SK-N-SH treated with all-trans-retinoic acid at 6 μM for 48 hours (cell line): ENCODE measurements at places on chromosomes 16 and 17.

DNA sequence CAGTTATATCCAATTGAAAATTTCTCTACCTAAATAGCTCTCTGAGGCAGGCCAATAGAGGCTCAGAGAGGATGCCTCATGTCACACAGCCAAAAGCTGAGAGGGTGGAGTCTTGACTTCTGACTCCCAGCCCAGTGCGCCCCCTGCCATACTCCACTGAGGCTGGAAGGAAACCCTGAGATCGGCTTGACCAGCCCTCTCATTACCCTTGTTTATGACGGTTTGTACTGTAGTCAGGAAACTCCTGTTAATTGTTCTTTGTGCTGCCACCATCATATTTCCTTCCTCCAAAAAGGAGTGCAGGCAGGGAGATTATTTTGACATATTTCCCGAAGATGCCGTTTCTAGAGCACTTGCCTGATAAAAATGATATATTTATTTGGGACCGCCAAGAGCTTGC, 107.9 kb downstream of the AIPL1 start:
- no peak for ATAC-seq

DNA sequence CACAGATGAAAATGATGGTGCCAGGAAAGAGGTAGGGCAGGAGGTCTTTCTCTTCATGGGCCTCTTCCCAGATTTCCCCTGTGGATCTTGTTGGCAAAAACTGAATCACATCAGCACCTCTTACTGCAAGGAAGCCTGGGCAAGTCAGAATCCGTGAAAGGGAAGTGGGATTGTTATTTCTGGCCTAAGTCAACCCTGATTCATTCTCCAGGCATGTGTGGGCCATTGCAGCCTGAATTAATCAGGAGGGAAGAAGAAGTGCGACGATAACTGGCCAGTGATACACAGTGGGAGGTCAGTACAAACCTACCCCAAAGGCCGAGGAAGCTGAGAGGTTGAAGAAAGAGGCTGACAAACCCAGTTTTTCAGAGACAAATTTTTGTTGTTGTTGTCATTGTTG, 17.9 kb upstream of the NSMCE1 start:
- ATAC-seq: peak; percentile 94

DNA sequence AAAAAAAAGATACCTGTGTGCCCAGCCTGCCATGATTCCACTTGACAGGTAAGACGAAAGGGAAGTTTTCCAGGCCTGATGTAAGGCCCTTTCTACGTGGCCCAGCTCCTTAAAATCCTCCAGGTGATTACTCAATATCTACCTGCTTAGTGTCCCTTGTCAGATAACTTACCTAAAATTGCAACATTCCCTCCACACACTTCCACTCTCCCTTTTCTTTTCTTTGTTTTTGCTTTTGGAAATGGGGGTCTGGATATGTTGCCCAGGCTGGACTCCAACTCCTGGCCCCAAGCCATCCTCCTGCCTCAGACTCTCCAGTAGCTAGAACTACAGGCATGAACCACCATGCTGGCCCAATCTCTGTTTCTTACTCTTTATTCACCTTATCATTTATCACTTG, 7.2 kb upstream of the PLXDC1 start:
- no peak for ATAC-seq

- ATAC-seq: no peak
Observed at GRCh38 chr16:28204204-28204603, 7.6 kb downstream of the XPO6 start.

- no peak for ATAC-seq
Observed at GRCh38 chr16:61926766-61927165, 109.5 kb downstream of the CDH8 start.

DNA sequence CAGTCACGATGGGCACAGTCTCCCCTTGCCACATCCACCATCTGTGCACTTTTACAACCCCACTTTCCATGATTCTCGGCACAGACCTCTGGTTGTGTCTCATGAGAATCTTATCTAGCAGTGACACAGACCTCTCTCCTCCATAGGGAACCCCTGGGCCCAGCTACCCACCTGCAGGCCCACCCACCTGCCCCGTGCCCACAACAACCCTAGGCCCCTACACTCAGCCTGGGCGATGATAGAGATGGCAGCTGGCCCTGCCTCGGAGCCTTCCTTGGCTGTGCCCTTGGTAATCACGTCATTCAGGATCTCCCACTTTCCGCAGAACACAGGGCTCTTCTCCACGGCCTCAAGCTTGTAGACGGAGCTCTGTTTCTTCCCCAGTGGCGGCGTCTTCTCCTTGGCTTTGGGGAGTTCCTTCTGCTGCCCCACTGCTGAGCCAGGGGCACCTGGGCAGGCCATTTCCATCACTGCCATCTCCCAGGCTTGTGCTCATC, 26.5 kb downstream of the MAP3K14 start:
- ATAC-seq: no peak

DNA sequence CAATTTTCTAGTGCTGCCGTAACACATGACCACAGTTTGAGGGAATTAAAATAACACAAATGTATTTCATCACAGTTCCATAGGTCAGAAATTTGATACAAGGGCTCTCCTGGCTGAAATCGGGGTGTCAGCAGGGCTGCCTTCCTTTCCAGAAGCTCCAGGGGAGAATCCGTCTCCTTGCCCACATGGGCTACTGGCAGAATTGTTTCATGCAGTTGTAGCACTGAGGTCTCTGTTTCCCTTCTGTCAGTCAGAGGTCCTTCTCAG, 20.5 kb downstream of the EIF4A3 start:
- ATAC-seq: no peak

- ATAC-seq: no peak
Observed at GRCh38 chr16:30846649-30847402, 47.1 kb downstream of the BCL7C start.

GRCh38 chr16:11835891-11836649, 15.3 kb downstream of the RSL1D1 start:
- ATAC-seq: peak; percentile 62

DNA sequence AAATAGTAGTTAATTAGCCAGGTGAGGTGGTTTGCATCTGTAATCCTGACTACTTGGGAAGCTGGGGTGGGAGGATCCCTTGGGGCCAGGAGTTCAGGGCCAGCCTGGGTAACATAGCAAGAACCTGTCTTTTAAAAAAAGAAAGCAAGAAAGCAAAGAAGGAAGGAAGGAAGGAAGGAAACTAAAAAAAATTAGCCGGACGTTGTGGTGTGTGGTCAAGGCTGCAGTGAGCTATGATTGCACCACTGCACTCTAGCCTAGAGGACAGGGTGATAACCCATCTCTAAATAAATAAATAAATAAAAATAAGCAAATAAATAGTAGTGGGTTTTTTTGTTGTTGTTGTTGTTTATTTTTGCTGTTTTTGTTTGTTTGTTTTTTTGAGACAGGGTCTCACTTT, 39.3 kb upstream of the MAP2K6 start:
- no peak for ATAC-seq

- no peak for ATAC-seq
Observed at GRCh38 chr17:79167486-79167885, 92.9 kb downstream of the ENGASE start.

GRCh38 chr17:1865252-1866037, 35.6 kb downstream of the RPA1 start:
- ATAC-seq: peak; percentile 63; the same call in 2 of the 3 replicates

DNA sequence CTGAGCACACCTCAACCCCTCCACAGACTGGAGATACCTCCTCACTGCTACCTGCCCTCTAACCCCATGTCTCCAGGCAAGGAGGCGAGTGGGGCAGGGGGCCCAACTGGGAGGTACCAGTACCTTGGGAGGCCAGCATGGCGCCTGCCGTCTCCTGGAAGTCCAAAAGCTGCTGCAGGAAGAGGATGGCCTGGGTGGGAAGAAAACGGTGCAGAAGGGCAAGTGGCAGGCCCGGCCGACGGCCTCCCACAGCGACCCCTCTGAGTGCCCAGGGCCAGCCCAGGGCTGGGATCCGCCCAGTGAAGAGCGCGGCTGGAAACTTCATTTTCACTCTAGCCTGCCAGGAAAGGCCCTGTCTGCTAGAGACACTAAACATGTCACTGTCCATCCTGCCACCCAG, 8.5 kb downstream of the ZACN start:
- no peak for ATAC-seq

- no peak for ATAC-seq
Observed at GRCh38 chr17:47956791-47957590, 692 bp downstream of the PRR15L start.

DNA sequence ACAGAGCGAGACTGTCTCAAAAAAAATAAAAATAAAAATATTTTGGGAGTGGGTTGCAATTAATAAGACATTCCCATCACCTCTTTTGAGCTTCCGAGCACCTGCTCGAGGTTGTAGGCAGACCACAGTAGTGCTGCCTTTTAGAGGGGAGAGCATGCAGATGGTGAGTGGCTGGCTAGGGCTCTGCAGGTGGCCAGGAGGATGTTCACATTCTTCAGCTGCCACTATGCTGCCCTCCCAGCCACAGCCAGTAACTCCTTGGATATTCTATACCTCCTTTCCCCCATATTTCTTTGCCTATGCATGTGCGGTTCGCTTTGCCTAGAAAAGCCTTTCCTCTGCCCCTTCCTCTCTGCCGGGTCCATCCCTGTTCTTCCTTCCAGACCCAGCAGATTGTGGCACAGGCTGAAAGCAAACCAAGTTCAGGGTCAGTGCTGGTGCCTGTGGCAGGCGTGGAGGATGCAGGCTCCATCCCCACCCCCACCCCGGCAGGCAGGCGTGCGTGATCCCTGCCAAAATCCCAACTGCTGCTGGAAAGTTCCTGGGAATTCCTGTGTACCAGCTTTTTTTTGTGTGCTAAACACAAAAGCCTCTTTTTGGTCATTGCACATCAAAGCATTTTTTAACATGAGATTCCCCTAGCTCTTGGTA, 33.8 kb upstream of the CMIP start:
- no peak for ATAC-seq

- ATAC-seq: no peak
Observed at GRCh38 chr16:68612996-68613395, 32.1 kb upstream of the CDH3 start.

GRCh38 chr17:46832945-46833839, 14.7 kb upstream of the WNT3 start:
- ATAC-seq: peak; percentile 77

DNA sequence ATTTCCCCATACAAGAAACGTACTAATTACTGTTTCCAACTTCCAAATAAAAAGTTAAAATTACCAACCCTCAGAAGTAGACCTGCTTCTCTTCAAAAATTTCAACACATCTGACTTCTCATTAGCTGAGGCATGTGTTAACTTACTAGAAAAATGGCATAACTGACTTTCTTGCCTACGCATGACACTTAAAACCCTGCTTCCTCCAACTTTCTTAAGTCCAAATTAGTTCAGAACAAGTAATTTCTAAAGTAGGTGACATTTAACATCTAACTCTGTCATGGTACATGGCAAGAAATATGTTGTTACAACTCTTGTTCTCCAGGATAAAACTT, 6.7 kb downstream of the USP7 start:
- no peak for ATAC-seq

DNA sequence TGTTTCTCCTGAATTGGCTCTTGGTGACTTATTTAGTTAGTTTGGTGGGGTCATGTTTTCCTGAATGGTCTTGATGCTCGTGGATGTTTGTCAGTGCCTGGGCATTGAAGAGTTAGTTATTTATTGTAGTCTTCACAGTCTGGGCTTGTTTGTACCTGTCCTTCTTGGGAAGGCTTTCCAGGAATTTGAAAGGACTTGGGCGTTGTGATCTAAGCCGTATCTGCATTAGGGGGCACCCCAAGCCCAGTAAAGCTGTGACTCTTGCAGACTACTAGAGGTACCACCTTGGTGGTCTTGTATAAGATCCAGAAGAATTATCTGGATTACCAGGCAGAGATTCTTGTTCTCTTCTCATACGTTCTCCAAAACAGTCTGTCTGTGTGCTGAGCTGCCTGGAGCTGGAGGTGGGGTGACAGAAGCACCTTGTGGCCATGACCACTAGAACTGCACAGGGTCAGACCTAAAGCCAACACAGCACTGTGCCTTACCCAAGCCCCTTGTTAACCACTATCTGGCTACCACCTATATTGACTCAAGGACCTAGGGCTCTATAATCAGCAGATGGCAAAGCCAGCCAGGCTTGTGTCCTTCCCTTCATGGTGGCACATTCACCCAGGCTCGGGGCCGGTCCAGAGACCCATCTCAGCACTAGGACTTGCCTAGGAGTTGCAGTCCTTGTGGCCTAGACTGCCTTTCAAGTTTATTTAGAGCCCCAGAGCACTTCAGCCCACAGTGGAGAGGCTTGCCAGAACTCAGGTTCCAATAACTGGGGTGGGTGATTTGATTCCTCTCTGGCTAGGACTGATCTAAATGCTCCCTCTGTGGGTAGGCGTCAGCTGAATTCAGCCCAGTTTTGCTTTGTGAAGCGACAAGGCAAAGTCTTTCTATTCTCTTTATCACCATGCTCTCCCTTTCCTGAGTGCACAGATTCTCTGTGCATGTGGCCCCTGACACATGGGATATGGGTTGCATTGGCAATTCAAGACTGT, 11.0 kb downstream of the RNF135 start:
- no peak for ATAC-seq

DNA sequence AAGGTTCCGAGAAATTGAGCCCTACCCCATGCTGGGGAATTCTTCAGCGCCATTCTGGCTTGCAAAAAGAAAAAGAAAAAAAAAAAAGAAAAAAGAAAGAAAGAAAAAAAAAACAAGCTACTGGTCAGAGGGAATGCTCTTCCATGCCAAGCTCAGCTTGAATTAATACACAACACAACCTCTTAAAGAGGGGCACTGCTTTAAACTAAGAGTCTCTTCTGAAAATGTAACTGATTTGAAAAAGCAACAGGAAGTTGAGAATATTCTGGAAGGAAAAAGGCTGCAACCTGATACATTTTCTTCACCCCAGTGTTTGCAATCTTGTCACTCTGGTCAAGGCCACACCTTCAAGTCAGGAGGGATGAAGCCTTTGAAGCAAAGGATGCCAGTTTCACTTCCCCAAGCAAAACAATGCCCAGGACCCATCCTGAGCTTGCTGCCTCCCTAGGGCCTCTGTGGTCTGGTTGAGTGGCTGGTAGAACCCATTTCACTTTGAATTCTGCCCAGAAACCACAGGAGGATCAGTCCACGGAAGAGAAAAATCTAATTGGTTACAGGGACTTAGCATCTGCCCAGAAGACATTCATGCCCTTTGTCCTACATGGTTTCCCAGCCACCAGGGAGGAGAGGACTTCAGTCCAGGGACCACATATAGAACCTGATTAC, 389.7 kb downstream of the SOX9 start:
- peak; percentile 17; the same call in 1 of the 3 replicates for ATAC-seq

- peak; percentile 49 for ATAC-seq
Observed at GRCh38 chr17:44758414-44759085, at the start of gene ADAM11. TSS of gene ADAM11 (plus strand) at chr17:44758988. CDS start at chr17:44759200, 212 bp downstream.

GRCh38 chr16:13529193-13529982, 390.6 kb upstream of the ERCC4 start:
- no peak for ATAC-seq

GRCh38 chr17:63390090-63390489, 56.0 kb downstream of the CYB561 start:
- no peak for ATAC-seq

GRCh38 chr16:72201387-72201786, 29.4 kb upstream of the PMFBP1 start:
- ATAC-seq: no peak

DNA sequence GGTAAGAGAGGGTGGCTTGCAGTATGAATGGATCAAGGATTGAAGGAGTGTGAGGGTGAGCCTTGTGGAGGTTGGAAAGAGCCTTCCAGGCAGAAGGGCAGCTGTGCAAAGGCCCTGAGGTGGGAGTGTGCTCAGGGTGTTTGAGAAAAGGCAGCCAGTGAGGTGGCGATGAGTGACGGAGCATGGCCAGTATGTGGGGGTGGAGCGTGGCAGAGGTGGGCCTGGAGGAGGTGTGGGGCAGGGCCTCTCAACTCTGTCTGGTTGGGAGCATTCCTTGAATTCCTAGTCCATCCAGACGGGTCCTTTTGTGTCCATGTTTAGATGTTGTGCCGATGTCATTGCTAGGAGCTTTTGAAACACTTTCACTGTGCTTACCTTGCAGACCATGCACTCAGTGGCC, 51.3 kb downstream of the EPN2 start:
- peak; percentile 55 for ATAC-seq

- no peak for ATAC-seq
Observed at GRCh38 chr16:80085606-80086005, 455.2 kb upstream of the DYNLRB2 start.
